ENCODE measurements at places on chromosomes 13 and 19.

DNA sequence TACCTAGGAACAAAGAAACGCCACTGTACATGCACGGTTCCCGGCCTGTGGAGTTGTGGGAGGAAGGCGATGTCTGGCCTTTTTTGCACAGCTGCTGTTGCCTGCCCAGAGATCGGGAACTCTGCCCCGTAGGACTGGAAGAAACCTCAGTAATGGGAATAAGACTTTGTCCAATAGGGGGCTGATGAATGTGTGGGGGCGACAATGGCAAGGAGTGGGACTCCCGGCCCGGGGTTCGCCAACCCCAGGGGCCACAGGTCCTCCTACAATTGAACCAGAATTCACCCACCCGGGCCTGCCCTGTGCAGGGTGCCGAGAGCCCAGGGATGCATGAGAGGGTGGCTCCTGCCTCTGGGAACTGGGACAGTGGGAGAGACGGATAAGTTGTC lies 2.0 kb upstream of the CEBPA start:
- no peak for DNase-seq

GRCh38 chr19:35755550-35756376 lies 1.1 kb downstream of the HSPB6 start:
- no peak for DNase-seq

DNA sequence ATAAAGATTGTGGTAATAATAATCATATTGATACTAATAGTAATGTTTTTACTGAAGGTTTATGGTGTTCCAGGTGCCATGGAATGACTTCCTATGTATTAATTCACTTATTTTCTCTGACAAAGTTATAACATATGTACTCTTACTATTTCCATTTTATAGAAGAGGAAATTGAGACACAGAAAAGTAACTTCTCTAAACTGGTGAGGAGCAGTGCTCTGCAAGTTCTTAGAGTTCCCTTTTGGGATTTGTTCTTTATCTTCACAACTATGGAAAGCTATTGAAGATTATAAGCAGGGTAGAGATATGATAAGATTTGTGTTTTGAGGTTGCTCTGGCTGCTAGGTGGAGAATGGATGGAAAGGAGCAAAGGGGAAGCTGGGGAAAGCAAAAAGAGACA lies 83.9 kb upstream of the OLFM4 start:
- no peak for DNase-seq

- DNase-seq, result no peak
These were observed 58.2 kb downstream of the NUFIP1 start for GRCh38 chr13:44930963-44931623.

DNA sequence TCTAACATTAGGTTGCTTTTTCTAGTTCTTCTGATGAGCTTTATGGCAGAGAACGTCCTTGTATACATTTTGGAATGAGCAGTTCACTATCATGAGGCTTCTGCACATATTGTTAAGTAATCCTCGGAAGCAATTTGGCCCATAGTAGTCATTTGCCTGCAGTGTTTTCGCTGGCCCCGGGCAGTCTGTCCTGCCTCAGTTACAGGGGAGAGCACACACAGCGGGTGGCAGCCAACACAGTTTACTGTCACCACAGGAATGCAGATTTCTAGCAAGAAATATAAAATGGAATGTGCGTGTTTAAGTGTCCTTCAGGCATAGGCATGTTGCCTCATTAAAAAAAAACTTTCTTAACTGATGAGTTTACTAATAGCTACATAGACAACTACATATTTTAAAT lies 71.5 kb upstream of the GJB6 start:
- peak; percentile 41 for DNase-seq

GRCh38 chr13:21738630-21739029 lies 67.8 kb downstream of the FGF9 start:
- DNase-seq, result no peak

GRCh38 chr13:76350399-76350798 lies 535.8 kb downstream of the KCTD12 start:
- DNase-seq, result no peak

- no peak for DNase-seq
These were observed 2.7 kb downstream of the KIRREL2 start for GRCh38 chr19:35859414-35859813.

Measured in fibroblast of skin of left quadriceps (primary cell).